ENCODE measurements at places on chromosomes 4 and X.

- DNase-seq, result no peak
These were observed 22.6 kb upstream of the IGFBP7 start for GRCh38 chr4:57132743-57133137.

DNA sequence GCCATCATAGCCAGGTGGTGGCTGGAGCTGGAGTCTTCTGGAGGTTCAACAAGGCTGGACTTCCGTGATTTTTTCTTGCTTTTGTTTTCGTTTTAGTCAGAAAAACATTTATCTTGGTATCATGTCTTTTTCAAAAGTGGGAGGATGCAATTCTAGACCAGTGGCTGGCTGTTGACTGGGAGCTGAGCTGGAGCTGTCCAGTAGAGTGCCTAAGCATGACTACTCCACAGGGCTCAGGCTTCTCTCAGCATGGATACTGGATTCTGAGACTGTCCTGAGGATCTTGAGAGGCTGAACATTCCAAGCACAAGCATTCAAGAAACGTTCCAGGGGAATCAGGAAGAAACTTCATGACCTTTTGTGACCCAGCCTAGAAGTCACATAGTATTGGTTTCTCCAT lies 598.1 kb downstream of the MID1IP1 start:
- no peak for DNase-seq

DNA sequence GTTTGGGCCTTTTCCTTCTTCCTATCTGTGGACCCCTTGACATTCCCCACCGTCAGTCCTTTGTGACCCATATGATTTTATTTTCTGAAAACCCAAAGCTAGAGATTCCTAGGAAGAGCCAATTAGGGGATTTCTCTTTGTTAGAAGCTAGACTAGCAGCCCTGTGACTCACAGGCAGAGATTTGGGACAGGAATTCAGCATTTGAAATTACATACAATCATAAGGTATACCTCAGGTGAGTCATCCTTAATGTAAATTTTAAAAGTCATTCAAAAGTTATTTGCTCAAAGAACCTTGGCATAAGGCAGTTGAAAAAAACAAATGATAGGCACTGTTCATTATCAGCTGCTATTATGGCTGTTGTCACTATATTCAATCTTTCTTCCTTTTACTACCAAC lies 40.6 kb downstream of the USP26 start:
- DNase-seq, result no peak

GRCh38 chr4:56289934-56290333 lies 97.4 kb downstream of the AASDH start:
- no peak for DNase-seq

GRCh38 chr4:147594107-147594506 lies 23.1 kb upstream of the TMEM184C start:
- no peak for DNase-seq

GRCh38 chrX:64437665-64438064 lies 42.4 kb upstream of the MTMR8 start:
- no peak for DNase-seq

GRCh38 chrX:148536961-148537360 lies 36.5 kb downstream of the AFF2 start:
- DNase-seq, result no peak

GRCh38 chrX:22323541-22323940 lies 50.8 kb downstream of the CBLL2 start:
- DNase-seq, result no peak

GRCh38 chr4:102678695-102679335 lies 82.0 kb downstream of the MANBA start:
- DNase-seq, result no peak

DNA sequence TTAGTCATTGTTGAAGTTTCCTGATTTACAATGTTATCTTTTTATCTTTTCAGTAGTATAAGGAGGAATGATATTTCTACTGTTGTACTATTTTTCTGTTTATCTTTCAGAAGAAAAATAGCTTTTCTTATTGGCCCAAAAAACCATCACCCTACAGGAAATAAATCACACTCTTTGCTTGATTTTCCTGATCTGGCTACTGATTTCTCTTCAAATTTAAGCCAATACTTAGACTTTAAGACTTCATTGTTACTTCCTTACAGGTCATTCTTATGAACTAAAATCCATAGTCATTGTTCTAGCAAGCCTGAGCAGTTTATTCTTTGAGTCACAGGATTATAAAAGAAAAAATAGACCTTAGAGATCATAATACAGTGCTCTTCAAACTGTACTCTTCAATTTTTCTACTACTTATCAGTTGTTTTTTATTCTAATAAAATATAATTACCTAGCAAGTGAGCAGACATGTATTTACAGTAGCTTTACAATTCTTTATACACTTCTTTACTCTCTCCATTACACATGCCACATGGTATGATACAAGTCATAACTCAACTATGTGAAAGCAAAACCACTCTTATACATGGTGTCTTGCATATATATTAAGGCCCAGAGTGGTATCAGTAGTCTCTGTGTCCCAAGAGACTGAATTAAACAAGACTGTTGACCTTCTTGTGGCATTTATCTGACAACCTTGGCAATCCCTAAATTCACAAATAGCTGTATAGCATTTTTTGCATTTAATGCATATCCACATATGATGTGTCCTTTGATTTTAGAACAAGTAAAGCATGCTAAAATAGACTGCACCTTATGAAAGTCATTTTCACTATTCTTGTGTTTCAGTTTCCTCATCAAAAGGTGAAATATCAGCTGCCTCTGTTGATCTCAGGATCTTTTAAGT lies 47.9 kb downstream of the TET2 start:
- DNase-seq, result peak; percentile 40

GRCh38 chrX:10884246-10884645 lies 226.9 kb upstream of the HCCS start:
- no peak for DNase-seq

DNA sequence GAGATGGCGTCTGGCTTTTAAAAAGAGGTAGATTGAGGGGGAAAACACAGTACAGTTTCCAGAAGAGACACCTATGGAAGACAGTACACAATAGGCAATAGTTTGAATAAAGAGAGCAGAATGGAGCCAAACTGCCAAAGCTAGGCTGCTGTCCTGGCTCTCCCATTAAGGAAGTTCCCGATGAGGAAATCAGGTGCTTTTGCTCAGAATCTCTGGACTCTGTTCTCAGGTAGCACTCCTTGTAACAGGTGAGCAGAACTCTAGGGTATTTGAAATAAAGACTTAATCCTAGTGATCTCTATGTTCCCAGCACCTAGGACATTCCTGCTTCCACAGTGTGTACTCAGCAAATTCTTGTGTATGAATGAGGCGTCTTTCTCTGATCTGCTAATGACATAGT lies 1.6 kb downstream of the EGF start:
- no peak for DNase-seq

DNA sequence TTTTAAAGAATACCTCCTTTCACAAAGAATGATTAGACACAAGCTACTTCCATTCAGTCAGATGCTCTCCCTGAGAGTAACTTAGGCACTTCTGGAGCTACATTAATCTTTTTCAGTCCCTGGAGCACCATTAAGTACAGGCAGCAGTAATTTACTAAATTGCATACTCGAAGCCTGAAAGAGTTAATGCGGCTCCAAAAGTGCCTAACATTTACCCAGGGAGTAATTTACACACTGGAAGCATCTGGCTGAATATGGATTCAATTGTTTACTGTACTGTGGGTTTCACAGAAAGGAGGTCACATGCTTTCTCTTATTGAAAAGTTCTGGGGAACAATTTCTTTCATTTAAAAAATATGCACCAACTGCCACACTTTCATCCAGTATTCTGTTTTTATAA lies 260.8 kb upstream of the TENM3 start:
- DNase-seq, result no peak

- no peak for DNase-seq
These were observed 37.4 kb downstream of the MGARP start for GRCh38 chr4:139242511-139243051.

GRCh38 chr4:26885912-26886274 lies 25.3 kb downstream of the STIM2 start:
- DNase-seq, result peak; percentile 78

DNA sequence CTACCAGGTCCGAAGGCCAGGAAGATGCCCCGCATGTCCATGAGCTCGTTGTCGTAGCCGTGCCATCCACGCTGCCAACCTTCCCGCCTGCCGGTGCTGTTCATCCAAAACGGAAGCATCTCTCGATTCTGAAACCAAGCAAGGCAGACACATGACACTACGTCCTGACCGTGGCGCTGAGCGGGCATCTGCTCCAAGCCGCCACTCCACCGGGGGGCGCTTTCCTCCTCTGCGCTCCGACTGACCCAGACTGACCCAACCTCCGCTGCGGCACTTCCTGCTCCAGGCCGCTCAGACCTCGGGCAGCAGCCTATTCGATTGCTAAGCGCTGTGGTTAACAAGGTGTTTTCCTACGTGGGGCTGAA lies 120.5 kb downstream of the ENPP6 start:
- peak; percentile 35 for DNase-seq

GRCh38 chr4:18930487-18930886 lies 908.9 kb upstream of the LCORL start:
- no peak for DNase-seq

- no peak for DNase-seq
These were observed 55.9 kb downstream of the STOX2 start for GRCh38 chr4:183960962-183961541.

DNA sequence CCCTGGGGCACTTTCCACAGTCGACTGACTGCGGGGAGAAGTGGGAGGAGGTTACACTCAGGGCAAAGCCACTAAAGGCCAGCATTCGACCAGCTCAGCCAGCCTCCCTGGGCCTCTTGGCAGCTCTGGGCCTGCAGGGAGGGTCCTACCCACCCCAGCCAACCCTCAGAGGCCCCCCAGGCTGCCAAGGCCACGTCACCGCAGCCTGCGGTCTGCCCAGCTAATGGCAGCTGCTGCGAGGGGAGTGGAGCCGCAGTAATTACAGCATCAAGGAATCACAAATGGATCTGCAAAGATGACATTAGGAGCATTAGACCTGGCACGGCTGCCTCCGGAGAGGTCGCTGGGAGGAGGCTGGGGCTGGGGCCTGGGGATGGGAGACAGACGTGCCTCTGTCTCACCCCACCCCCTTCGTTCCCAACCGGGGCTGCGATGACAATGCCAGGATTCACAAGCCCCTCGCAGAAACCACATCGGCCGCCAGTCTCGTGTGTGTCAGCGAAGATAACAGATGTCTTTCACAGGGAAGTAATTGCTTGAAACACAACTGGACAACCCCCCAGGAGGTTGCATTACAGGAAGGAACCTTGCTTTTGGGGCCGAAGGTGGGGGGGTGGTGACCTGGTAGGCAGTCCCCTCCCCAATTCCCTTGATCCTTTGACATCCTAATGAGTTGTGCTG lies 367.6 kb downstream of the BCOR start:
- no peak for DNase-seq

- no peak for DNase-seq
These were observed 181.8 kb downstream of the AFF2 start for GRCh38 chrX:148682206-148682605.

GRCh38 chr4:71009086-71009485 lies 15.6 kb downstream of the DCK start:
- no peak for DNase-seq

- no peak for DNase-seq
These were observed 1083.5 kb downstream of the PCDH7 start for GRCh38 chr4:31803526-31804195.

- peak; percentile 12 for DNase-seq
These were observed 2.2 kb downstream of the NHS start for GRCh38 chrX:17377091-17377717.

DNA sequence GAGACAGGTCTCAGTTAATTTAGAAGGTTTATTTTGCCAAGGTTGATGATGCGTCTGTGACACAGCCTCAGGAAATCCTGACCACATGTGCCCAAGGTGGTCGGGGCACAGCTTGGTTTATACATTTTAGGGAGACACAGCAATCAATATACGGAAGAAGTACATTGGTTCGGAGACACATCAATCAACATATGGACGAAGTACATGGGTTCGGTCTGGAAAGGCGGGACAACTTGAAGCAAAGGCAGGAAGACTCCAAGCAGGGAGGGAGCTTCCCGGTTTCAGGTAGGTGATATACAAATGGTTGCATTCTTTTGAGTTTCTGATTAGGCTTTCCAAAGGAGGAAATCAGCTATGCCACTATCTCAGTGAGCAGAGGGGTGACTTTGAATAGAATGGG lies 225.2 kb upstream of the ZFP42 start:
- no peak for DNase-seq

GRCh38 chrX:132068405-132068804 lies 45.3 kb downstream of the STK26 start:
- DNase-seq, result no peak

- DNase-seq, result no peak
These were observed 180.6 kb downstream of the FMR1NB start for GRCh38 chrX:148161701-148162100.

- DNase-seq, result no peak
These were observed 203.2 kb upstream of the MBNL3 start for GRCh38 chrX:132692066-132692465.
